ENCODE measurements at places on chromosomes 12 and 14.
A peak's percentile ranks its signal among the peaks of the same experiment; 100 is the strongest.

DNA sequence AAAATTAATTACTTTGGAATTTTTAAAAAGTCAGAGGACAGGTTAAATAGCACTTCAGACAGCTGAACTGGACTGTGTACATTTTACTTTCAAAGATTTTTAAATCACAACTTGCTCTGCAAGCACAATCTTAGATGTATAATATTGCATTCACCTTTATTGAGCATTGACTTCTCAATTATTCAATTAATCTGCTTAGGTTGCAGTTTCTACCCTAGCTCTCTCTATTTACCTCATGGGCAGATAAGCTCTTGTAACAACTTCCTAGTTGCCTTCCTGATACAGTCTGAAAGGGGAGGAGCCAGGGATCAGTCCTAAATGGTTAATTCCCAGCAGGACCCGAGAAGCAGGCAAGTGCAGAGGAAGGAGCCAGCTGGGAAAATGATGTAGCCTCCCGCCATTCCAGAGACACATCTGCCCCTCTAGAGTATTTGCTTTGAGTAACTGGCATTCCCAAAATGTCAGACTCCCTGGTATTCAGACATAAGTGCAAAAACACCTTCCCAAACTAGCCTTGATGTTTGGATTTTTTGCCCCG lies 302.8 kb downstream of the GALC start:
- no peak for DNase-seq

DNA sequence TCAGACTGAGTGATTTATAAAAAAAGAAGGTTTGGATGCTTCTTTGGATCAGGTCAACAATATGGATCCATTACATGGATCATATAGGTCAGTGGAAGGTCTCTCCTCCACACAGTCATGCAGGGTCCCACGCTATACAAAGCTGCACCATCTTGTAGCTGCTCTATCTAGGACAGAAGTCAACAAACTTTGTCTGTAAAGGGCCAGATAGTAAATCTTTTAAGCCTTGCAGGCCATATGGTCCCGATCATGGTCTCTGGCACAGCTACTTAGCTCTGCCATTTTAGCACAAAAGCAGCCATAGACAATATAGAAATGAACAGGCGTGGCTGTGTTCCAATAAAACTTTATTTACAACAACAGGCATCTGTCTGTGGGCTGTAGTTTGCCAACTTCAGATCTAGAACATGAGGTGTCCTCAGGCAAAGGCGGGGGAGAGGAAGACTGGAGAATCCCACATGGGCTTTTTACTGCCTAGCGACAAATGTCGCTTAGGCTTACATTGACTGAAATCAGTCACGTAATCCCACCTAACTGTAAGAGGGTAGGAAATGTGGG lies 36.7 kb downstream of the TMEM233 start:
- DNase-seq: no peak

DNA sequence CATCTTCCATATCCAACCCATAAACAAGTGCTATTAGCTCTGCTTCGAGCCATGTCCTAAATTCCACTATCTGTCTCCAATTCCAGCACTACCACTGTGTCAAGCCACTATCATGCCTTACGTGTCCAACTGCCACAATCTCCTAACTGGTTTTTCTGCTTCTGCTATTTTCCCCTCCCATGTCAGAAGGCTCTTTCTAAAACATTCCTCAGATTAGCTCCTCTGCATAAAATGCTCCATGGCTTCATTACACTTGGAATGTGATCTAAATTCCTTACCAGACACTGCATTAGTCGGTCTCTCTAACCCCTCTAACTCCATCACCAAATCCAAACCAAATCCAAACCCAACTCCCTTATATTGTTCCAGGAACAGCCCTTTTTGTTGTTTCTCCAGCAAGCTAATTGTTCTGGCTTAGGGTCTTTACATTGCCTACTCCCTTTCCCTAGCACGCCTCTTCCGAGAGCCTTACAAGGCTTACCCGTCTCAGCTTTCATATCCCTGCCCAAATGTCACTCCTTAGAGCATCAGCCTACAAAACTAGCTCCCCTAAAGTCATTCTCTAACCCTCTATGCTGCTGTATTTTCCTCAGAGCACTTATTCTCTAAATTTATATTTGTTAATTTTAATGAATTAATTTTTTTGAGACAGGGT lies 139.7 kb downstream of the HELB start:
- no peak for DNase-seq

DNA sequence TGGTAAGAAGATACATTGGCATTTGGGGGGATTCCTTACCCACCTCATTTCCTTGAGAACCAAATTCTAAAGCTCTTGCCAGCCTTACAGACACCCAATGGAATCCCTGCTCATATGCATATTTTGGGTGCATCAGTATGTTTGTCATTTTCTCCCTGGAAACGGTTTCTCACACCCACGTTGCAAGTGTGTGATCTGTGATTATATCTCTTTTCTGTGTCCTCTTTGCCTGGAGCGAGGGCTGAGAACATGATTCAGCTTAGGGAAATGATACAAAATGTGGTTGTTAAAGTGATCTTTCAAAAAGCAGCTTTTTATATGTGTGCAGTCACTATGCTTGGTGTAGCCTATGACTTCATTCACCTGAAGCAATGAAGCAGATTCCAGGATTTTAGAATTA lies 52.0 kb downstream of the KCNMB4 start:
- DNase-seq: no peak

DNA sequence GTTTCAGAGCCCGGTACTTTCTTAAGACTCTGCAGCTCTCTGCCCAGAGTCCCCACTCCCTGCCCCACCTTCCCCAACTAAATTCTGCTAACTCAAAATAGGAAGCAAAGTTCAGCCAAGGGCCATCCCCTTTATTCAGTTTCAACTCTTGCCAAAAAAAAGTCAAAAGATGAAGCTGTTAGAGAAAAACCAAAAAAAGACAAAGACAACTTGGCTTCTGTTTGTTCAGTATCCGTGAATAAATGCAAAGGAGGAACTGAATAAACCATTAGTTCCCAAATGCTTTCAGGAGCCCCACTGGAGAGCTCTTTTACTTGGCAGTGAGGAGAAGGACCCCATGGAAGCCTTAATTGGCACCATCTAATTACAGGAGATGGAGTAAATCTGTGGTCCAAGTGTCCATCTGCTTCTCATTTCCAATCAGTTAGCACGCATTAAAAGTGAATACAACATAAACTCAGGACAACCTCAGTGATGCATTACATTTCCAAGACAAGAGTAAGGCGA lies 155.4 kb upstream of the GZMB start:
- peak; percentile 80 for DNase-seq

DNA sequence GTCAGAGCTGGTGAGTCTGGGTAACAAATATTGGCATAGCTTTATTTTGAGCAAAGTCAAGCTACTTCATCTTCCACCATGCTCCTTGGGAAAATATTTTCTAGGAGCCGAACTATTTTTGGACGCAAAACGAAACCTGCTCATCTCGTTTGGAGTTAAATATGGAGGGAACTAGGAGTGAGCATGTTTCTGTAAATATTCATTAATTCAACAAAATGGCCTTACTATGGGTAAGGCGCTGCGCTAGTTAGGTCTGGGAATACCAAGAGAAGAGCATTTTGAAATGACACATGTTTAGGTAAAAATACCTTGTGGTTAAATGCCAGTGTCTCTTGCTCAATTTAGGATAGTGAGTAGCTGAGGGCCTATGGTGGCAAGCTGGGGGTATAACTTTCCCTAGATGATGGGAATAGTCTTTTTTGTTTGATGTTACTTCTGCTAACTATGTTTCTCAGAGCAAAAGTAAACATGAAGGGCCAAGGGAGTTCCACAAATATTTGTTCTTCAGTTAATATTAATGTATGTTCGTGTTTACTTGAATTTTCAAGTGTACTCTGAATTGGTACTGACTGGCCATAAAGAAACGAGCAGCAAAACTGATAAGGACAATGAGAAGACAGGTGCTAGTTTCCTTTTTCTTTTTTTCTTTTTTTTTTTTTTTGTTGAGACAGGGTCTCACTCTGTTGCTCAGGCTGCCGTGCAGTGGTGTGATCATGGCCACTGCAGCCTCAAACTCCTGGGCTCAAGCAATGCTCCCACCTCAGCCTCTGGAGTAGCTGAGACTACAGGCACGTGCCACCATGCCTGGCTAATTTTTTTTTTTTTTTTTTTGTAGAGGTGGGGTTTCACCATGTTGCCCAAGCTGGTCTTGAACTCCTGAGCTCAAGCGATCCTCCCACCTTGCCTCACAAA lies 77.7 kb downstream of the MAP1LC3B2 start:
- DNase-seq: peak; percentile 6

- no peak for DNase-seq
Measured at GRCh38 chr14:74434294-74434693, 8.3 kb upstream of the SYNDIG1L start.

DNA sequence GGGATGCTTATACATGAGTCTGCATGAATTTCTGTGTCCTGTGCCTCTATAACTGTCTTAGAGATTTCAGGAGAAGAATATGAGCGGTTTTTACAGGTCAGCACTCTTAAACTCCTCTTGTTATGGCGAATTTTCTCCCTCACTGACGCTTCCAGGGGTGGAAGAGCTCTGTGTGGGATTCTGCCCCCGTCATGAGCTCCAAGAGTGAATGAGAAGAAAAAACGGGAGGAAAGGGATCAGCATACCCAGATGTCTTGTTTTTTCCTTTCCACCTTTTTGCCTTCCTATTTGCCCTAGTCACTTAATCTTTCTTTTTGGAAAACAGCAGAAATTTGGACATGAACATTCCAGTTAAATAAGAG lies 651 bp downstream of the PFKM start:
- no peak for DNase-seq

DNA sequence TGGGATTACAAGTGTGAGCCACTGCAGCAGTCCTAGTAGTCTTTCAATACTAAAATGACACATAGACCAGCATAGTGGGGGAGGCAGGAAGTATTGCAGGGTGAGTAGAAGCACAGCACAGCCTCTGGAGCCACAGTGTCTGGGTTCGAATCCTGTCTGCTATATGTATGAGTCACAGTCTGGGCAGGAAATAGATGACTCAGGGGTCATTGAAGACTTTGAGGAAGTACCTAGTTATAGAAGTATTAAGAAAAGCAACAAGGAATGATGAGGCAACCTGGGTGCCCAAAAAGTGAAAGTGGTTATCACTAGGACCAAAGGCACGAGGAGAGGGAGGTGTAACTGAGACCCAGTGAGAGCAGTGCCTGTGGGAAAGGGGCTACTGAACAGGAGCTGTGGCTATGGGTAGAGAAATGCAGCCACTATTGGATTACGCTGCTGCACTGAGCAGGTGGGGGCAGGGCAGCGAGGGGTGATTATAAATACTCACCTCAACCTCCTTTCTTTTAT lies 124.0 kb downstream of the PDE3A start:
- no peak for DNase-seq

- peak; percentile 39 for DNase-seq
Measured at GRCh38 chr14:100547633-100548294, 39.5 kb downstream of the BEGAIN start.

DNA sequence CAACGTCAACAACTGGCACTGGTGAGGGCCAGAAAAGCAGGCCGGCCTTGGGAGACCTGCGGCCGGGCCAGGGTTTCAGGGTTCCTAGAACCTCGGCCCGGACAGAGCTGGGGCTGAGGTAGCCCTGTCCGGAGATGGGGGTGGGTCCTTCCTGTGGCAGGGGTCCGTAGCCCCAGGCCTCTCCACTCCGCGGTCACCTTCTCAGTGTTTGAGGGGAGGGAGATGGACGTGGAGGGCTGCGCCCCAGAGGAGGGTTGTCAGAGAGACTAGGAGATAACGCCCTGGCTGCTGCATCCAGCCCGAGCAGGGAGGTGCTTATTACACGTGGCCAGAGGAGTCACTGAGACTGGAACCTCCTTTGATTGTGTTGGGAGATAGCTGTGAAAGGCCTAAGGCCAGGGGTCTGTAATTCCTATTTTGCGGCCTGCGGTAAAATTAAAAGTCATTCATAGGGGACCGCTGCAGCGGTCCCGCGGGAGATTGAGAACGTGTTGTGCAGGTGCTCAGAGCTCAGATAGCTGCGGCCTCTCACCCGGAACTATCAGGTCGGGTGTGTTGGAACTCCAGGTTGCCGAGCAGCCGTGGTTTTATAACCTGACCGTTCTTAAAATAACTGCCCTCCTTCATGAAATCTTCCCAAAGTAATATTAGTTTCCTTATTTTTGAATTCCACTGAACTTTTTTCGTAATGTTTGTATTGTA lies 507 bp downstream of the AHSA1 start:
- peak; percentile 26 for DNase-seq

GRCh38 chr14:60485057-60485597 lies 736 bp downstream of the C14orf39 start:
- peak; percentile 73 for DNase-seq

GRCh38 chr12:65296508-65297265 lies 18.2 kb downstream of the MSRB3 start:
- no peak for DNase-seq

DNA sequence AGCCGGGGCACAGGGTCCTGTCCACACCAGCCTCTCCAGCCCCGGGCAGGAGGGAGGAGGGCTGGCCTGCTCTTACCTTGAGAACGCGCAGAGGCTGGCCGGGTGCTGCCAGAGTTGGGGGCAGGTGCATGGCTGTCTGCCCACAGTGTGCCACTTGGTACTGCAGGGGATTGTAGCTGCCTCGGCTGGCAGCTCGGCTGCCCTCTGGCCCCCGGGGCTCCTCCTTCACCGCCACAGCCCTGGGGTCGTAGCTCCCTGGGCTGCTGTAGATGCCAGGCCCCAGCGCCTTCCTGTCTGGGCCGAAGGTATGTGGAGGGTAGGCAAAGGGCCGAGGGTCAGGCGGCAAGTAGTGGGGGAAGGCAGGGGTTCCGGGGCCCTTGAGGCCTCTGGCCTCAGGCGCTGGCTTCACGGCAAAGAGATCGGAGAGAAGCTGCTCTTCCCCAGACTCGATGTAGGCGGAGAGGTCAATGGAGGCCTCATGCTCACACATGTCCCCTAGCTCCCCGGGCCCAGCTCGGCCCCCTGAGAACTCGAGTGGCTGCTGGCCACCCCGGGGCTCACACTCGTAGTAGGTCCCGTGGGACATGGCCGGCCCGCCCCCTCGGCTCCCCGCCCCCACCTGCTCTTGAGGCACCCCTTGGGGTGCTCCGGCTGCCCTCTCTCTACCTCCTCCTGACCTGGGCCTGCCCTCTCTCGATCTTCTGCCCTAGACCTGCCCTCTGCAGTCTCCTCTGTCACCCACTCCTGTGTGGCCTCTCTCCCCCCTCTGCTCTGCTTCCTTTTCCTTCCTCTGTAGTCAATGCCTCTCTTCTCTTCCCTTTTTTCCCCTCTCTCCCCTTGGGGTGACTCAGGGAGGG lies at the start of gene CEBPE:
Gene CEBPE (minus strand): TSS at position 750 of the 857 bp plus-strand sequence. CDS start 164 bp downstream, at position 586.
- no peak for DNase-seq

GRCh38 chr14:90717916-90718315 lies 98.3 kb downstream of the TTC7B start:
- DNase-seq: no peak
